ENCODE measurements at places on chromosomes 4 and X.

- no peak for DNase-seq
Observed at GRCh38 chr4:14458463-14458862, 543.8 kb upstream of the CPEB2 start.

DNA sequence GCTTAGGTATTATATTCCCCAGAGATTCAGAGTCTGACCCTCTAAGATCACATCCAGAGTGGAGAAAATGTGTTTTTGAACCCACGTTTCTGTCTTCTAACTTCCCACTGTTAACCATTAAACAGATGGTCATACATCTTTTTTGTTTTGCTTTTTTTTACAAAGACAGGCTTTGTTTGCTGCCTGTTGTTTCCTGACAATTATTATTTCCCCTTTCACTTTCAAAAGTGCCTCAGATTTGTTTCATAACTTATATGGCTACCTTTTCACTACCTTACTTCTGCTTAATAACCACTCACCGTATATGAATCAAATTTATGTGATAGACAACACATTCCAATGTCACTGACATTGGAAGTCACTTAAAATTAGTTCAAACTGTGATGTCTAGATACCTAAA lies 142.2 kb downstream of the HS3ST1 start:
- DNase-seq, result no peak

GRCh38 chr4:184756399-184756798 lies 22.5 kb upstream of the CENPU start:
- DNase-seq, result no peak

DNA sequence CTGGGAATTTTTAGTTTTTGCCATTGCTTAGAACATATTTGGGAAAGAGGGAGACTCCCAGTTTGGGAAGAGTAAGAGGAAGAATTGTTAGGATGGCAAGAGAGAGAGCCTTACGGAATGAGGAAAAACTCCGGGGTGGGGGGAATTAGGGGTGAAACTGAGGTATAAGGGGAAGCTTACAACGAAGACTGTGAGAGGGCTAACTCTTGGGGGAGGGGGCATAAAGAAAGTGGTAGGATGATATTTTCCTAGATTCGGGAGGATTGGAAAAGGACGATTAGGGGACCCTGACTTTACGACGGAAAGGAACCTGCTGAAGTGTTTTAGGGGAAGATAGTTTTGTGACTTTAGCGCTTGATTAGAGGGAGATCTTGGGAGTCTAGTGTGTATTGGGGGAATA lies 86.2 kb upstream of the HPRT1 start:
- no peak for DNase-seq

DNA sequence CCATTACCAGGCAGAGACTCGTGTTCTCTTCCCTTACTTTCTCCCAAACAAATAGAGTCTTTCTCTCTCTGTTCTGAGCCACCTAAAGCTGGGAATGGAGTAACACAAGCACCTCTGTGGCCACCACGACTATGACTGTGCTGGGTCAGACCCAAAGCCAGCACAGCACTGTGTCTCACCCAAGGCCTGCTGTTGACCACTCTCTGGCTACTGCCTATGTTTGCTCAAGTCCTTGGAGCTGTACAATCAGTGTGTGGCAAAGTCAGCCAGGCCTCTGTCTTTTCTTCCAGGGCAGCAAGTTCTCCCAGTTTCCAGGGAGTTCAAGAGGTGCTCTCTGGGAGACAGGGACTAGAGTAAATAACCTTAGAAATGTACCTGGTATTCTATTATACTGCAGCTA lies 239.4 kb downstream of the FAM47A start:
- DNase-seq, result no peak

DNA sequence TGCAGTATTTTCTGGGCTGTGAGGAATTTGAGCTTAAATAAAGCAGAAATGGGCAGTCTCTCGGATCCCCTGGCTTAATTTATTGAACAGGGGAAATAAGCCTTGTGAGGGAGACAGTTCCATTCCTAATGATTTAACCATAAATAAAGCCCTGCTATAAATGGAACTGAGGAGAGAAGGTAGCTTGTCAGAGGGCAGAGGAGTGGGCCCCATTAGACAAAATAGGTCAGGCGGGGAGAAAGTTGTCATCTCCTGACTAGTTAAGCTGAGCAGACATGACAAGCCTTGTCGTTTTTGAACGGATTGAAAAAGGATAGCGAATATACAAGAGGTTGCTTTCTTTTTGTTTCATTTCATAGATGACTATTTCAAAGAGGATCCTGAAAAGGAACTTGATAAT lies 39.3 kb downstream of the SMPX start:
- DNase-seq, result no peak

GRCh38 chr4:2822461-2823300 lies 21.0 kb upstream of the ADD1 start:
- no peak for DNase-seq

DNA sequence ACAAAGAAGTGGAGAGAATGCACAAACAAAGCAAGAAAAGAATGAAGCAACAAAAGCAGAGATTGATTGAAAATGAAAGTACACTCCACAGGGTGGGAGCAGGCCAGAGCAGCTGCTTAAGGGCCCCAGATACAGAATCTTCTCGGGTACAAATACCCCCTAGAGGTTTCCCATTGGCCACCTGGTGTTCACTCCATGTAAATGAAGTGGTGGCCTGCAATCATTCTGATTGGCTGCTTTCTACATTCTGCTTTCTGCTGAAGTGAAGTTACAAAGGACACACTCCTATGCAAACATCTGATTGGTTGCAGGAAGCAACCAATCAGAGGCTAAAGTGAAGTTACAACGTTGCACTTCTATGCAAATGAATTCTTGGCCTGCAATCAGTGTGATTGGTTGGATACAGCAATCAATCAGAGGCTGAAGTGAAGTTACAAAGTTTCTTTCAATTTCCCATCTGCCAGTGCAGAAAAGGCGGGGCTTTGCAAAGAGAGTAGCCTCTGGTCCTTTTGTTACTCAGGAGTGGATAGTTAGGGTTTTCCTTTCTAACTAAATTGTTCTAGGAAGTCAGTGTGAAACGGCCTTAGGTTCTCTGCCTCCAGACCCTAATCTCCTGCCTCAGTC lies 19.0 kb upstream of the GPC4 start:
- DNase-seq, result no peak

DNA sequence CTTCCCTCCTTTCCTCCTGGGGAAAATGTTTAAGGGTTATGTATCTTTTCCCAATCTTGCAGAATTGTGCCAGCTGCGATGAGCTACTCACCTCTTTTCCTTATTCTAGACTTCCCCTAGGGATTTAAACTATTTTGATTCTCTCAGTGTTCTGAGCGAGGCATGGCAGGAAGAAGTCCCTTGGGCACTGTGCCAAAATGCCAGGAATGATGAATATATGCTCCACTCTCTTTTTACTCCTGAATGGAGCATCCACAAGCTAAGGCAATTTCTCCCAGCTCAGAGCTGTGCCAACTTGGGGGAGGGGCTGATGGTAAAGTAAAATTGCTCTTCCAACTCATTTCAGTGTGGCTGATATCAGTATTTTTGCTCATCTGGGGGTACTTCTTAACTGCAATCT lies 4.0 kb upstream of the C4orf17 start:
- no peak for DNase-seq

GRCh38 chr4:140944572-140944971 lies 188.4 kb upstream of the TBC1D9 start:
- DNase-seq, result no peak

GRCh38 chr4:113331811-113332210 lies 282.4 kb downstream of the ANK2 start:
- DNase-seq, result no peak

DNA sequence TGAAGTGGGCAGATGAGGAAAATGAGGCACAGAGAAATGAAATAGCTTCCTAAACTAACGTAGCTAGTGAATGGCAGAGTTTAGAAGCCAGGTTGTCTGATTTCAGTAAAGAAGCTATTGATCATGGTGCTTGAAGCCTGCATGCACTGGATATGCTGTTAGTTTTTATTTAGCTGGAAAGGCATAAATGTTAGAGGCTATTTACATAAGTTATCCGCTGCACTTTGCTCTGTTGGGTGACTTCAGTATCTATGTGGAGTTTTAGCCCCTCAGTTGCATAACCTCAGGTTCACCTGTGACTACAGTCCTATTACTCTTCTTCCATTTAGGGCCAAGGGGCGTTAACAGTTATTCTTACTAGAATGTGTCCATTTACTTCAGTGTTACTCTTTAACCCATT lies 522.4 kb upstream of the RPS6KA3 start:
- DNase-seq, result no peak

DNA sequence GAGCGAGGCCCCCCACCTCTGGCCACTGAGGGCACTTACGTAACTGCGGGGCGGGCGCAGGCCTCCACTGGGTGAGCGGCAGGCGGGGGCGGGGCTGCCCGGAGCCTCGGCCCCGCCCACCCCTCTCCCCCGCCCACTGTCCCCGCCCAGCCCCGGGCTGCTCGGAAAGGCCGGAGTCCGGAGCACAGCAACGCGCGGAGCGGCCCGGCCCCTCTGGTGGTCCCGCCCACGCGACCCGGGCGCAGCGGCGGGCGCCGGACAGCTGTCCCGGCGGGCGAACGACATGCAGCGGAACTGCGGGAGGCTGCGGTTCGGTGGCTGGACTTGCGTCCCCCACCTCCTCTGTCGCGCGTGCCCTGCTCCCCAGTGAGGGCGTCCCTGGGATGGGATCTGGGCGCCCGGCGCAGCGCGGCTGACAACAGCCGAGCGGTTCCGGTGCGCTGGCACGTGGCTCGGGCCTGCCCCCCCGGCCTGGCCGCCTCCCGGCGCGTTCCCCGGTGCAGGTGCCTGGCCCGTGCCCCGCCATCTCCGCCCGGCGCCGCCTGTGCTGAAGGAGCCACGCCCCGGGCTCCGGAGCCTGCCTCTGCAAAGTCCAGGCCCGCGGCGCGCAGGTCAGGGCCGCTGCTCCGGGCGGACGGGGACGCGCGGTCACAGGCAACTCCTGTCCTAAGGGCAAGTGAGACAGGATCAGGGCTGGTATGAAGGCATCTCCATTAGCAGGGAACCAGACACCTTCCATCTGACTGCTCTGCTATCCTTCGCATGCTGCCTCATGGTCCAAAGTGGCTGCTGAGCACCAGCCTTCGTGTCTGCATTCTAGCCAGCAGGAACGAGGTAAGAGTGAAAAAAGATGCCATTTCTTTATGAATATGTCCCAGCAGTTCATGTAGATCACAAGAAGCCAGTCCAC lies 21.8 kb upstream of the JAKMIP1 start:
- DNase-seq, result no peak

- no peak for DNase-seq
Observed at GRCh38 chr4:8703857-8704495, 111.4 kb downstream of the CPZ start.

DNA sequence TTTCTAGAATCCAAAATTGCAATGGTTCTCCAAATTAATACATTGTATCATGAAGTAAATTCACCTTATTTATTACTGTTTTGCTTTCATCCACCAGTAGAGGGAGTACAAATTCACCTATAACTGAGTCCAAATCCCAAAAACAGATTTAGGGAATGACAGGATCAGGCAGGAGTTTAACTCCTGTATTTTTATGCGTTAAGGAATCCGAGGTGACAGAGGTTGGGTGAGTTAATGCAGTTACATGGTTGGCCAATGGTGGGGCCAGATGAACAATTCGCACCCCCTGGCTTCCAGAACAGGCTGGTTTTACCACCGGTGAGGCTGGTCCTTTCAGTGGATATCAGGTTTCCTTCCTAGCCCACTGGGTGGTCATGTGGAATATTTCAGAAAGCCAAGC lies 82.4 kb downstream of the MTNR1A start:
- peak; percentile 33 for DNase-seq

- DNase-seq, result peak; percentile 59
Observed at GRCh38 chr4:67366311-67366861, 178.9 kb downstream of the CENPC start.

- DNase-seq, result no peak
Observed at GRCh38 chrX:10043386-10043785, 76.2 kb downstream of the CLDN34 start.

GRCh38 chr4:153676486-153676885 lies 7.6 kb upstream of the TLR2 start:
- DNase-seq, result no peak

- DNase-seq, result no peak
Observed at GRCh38 chr4:133424605-133425004, 275.5 kb downstream of the PCDH10 start.

DNA sequence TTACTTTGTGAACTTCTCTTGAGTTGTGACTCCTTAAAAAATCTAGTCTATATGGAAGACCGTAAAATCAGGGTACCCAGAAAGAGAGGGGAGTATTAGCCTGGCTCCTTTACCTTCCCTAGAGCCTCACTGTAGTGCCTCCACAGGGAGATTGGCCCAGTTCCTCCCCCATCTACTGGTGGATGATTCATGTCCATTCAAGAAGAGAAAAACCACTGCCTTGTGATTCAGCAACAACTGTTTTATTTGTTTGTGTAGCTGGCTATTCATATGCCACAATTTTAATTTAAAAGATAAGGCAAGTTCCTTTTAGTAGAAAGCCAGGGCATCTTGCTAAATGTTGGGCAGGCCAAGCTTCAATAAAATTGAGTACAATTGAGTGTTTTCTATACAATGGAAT lies 221.8 kb upstream of the KCNIP4 start:
- DNase-seq, result no peak

DNA sequence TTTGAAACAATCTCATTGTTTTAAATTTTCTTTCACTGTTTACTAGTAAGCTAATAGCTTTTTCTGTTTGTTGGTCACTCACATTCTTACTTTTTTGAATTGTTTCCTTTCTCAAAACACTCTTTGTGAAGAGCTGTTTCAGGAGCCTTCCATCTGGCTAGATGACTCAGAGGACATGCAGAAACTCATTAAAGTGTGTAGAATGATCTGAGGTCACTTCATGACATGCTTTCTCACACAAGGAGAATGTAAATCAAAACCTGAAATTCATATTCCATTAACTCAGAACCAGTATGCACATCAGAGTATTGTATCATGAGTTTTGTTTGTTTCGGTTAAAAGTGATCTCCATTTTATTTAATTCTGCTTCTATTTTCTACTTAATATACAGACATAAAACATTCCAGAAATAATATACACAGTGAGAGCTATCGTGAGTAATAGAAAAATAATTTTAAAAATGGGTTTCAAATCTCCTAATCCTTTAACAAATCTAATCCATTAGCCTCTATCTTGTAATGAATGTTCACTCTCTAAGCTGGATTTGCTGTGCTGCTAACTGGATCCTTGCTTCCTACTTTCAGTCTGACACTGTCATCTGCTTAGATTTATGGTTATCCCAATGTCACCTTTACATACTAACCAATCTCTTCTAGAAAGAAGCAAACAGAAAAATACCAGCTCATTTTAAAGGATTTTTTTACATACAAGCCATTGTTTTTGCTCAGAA lies 449.6 kb downstream of the FSTL5 start:
- DNase-seq, result no peak

DNA sequence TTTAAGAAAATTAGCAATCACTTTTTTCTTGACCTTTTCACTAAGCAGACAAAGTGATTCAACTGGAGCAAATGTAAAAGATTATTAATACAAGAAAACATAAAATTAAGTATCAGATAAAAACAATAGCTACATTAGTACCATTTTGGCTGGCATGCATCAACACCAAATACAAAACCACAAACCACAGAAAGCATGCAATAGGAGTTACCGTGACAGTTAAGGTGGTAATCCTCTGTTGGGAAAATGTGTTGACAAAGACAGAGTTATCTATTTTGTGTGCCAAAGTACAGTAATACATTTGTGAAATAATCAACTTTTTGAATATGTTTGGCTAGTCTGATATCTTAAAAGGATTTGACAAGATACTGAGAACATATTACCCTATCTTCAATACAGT lies 89.8 kb upstream of the ETNPPL start:
- no peak for DNase-seq
